SIG-M5 (cell line): ENCODE measurements at places on chromosomes 12 and 14.

- DNase-seq, result no peak
Observed at GRCh38 chr14:96735526-96735925, 61.7 kb upstream of the VRK1 start.

DNA sequence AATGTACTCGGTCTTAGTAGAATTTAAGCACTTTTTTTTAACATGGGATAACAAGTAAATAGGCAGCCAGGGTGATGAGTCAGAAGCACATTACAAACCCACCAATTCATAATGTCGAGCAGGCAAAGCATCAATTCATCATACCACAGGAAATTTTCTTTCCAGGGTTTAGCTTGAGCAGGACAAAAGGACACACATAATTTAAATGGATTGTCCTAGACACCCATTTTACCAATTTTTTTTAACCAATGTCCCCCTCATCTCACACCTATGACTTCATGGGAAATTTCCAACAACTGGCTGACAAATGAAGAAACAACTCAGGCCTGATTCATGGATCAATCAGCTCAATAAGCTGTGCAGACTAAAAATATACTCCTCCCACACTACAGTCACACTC is 58.8 kb upstream of the FOXG1 start:
- DNase-seq, result no peak

DNA sequence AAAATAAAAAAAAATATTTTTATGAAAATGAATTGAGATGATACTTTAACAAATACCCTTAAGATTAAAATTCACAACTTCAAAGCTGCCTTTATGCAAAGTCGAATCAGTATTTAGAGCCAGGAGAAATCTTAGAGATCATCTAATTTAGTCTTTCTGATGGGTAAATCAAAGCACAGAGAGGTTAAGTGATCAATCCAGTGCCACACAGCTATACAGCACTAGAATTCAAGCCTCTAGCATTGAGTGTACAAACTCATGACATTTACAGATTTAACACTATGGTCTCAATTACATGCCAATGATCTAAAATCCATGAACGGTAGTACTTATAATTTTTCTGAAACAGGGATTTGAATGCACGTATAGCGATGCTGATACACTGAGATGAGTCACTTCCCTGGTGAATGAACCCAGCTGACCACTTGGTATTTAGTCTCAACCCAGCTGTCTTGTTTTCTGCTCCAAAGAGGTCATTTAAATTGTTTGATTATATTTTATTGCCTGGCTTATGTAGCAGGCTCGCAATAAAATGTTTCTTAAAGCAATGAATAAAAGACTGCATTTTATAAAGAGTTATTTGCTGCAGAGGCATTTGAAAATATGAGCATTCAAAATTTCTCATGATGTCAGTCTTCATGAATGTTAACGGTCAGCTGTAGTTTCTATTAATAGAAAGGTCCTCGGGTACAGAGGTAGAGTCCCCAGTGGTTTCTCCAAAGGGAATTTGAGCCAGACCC is 152.4 kb upstream of the PRICKLE1 start:
- DNase-seq, result no peak

DNA sequence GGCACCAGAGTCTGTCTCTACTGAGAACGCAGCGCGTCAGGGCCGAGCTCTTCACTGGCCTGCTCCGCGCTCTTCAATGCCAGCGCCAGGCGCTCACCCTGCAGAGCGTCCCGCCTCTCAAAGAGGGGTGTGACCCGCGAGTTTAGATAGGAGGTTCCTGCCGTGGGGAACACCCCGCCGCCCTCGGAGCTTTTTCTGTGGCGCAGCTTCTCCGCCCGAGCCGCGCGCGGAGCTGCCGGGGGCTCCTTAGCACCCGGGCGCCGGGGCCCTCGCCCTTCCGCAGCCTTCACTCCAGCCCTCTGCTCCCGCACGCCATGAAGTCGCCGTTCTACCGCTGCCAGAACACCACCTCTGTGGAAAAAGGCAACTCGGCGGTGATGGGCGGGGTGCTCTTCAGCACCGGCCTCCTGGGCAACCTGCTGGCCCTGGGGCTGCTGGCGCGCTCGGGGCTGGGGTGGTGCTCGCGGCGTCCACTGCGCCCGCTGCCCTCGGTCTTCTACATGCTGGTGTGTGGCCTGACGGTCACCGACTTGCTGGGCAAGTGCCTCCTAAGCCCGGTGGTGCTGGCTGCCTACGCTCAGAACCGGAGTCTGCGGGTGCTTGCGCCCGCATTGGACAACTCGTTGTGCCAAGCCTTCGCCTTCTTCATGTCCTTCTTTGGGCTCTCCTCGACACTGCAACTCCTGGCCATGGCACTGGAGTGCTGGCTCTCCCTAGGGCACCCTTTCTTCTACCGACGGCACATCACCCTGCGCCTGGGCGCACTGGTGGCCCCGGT is at the start of gene PTGDR:
Gene PTGDR (plus strand): TSS at position 198 of the 778 bp plus-strand sequence. CDS start 117 bp downstream, at position 315.
- DNase-seq, result no peak

GRCh38 chr14:73680821-73681220 is 33.4 kb downstream of the PNMA1 start:
- no peak for DNase-seq

DNA sequence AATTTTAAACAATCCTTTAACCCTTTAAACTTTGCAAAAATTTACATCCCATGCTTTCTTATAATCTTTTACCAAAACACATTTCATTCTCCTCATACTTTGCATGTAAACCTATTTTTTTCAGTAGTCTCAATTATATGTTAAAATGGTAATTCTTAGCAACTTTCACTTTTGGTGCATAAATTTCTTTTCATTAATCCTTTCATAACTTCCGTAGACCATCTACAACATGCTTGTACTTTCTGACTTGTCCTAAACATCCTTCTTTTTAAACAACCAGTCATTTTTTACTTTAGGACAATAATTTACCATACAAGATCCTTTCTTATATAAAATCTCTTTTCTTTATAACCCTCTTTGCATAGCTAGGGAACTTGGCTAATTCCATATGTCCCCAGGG is 19.5 kb downstream of the CCDC91 start:
- no peak for DNase-seq

DNA sequence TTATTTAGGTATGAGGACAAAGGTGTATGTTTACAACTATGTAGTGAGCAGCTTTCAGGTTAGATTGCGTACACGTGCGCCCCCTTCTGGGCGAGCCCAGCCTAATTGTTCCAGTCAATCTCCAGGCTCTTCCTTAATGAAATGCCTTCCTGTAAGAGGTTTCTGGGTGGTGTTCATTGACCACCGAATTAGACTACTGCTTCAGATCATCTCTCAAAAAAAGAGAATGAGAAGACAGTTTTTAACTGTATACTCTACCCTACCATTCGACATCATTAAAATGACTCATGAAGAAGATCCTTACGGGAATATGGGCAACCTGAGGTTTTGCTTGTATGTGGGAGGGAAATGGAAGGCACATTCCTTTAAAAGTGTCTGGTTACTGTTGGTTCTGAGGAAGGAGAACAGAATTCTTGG is 2.1 kb downstream of the LUM start:
- DNase-seq, result no peak
